ENCODE measurements at places on chromosomes 4 and X.

GRCh38 chr4:169998981-169999380 lies 27.2 kb downstream of the MFAP3L start:
- no peak for DNase-seq

- DNase-seq = no peak
Observed at GRCh38 chr4:33162122-33162521, 2442.0 kb downstream of the PCDH7 start.

GRCh38 chr4:48340276-48340964 lies 909 bp upstream of the SLAIN2 start:
- DNase-seq = no peak

DNA sequence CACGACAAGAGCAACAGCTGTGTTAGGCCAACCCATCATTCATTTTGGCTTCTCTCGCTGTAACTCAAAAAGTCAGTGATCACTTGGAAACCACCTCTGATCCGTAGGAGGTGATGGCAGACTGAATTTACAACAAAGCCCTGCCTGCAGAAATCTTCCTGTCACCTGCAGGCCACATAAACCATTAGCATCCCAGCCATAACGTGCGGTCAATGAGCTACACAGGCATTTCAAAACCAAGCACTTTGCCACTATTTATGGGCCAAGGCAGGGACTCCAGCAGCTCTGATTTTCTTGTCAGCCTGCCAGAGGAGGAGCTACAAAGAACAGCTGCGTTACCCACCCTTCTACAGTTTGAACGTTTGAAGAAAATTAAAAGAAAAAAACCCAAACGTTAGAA lies 228.1 kb upstream of the PPARGC1A start:
- no peak for DNase-seq

- DNase-seq = no peak
Observed at GRCh38 chr4:144575181-144575580, 70.8 kb upstream of the HHIP start.

DNA sequence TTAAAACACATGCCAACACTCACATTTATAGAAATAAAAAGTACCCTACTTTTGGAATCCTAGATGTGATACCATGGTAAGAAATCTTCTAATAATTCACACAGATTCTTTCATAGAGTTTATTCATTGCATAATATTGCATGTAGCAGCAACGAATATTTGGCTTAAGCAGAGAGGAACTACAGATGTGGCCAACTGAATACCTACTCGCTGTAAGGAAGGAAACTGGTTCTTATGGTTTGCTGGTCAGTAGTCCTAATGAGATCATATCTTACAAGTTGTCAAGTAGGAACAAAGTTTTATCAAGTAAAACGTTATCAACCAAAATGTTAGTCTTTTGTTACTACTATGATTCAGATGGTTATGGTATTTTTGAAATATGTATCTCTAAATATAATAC lies 996.1 kb downstream of the PDHA2 start:
- no peak for DNase-seq

- no peak for DNase-seq
Observed at GRCh38 chr4:151641983-151642382, 118.8 kb downstream of the GATB start.

GRCh38 chrX:31706466-31706865 lies 634.6 kb upstream of the FTHL17 start:
- no peak for DNase-seq

DNA sequence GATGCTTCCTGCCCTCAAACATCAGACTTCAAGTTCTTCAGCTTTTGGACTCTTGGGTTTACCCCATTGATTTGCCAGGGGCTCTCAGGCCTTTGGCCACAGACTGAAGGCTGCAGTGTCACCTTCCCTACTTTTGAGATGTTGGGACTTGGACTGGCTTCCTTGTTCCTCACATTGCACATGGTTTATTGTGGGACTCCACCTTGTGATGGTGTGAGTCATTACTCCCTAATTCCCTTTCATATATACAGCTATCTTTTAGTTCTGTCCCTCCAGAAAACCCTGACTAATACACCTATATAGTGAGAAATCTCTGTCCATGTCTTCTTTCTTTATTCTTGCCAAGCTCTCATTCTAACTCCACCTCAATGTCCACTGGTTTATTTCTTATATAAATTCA lies 736.9 kb upstream of the HS3ST1 start:
- no peak for DNase-seq

DNA sequence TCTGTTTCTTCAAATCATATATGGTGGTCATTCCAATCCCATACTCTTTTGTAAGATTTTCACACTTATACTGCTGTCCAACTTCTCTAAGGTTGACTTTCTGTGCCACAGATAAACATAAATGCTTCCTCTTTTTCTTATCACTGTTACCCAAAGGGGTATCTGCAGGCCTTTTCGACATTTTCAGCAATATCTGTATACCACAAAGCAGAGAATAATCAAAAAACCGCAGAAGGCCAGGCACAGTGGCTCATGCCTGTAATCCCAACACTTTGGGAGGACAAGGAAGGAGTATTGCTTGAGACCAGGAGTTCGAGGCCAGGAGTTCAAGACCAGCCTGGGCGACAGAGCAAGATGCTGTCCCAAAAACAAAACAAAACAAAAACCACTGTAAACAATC lies 3.1 kb upstream of the RFC1 start:
- no peak for DNase-seq

DNA sequence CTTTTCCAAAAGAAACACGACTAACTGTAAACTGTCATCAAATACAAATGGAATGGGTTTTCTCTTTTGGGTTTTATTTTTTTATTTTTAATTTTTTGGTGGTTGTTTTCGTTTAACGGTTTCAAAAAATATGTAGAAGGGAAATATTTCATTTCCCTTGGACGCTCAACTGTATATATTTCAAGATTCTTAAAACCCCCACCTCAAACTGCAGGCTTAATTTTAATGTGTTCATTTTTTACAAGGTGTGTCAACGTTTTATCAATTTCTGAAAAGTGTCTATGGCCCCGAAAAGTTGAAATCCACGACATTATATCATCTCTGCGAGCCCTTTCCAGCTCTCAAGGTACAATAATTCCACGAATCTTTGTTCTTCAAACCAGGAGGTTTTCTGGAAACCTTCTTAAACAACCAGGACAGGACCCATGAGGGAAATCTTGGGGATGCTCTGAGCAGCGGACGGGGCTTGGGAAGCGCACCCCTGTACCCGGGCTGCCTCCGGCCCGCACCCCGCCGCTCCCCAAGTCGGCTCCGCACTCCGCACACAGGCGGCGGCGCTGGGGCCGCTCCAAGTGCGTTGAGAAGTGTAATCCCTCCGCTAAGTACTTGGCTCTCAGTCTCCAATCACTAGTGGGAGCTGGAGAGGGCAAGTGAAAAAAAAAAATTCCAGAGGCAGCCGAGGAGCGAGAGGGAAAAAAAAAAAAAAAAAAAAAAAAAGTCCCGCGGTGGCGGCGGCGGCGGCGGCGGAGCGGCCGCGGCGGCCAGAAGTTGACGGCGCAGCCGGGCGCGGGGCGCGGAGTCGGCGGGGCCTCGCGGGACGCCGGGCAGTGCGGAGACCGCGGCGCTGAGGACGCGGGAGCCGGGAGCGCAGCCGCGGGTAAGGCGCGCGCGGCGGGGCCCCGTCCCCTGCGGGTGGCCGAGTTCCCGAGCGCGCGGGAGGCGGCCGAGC lies at the start of gene BMPR1B:
Gene BMPR1B, plus strand, starts transcription at position 764 of the 949 bp plus-strand sequence. CDS start 346,470 bp downstream, outside the sequence.
- no peak for DNase-seq

- DNase-seq = no peak
Observed at GRCh38 chr4:97646997-97647396, 496.3 kb downstream of the STPG2 start.

DNA sequence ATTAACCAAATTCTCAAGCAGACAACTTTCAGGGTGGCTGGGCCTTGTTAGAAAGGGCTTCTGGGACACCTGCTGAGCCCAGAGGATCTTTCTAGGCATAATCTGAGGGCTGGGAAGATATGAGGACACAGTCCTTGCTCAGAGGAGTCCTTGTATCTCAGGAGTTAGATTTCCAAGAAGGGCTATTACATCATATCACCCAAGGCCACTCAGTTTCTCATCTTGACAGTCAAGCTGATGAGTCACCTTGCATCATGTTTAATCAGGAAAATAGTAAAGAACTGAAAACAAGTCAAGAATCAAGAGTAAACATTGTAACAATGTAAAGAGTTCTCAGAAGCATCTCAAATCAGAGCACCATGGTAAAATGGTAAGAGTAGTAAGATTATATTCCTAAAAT lies 4.0 kb downstream of the PCYT1B start:
- no peak for DNase-seq
